ENCODE measurements at places on chromosomes 13 and 19.

GRCh38 chr13:38462605-38463004 lies 113.0 kb downstream of the UFM1 start:
- no peak for DNase-seq

GRCh38 chr13:39353988-39354387 lies 249.0 kb downstream of the LHFPL6 start:
- DNase-seq, result no peak

DNA sequence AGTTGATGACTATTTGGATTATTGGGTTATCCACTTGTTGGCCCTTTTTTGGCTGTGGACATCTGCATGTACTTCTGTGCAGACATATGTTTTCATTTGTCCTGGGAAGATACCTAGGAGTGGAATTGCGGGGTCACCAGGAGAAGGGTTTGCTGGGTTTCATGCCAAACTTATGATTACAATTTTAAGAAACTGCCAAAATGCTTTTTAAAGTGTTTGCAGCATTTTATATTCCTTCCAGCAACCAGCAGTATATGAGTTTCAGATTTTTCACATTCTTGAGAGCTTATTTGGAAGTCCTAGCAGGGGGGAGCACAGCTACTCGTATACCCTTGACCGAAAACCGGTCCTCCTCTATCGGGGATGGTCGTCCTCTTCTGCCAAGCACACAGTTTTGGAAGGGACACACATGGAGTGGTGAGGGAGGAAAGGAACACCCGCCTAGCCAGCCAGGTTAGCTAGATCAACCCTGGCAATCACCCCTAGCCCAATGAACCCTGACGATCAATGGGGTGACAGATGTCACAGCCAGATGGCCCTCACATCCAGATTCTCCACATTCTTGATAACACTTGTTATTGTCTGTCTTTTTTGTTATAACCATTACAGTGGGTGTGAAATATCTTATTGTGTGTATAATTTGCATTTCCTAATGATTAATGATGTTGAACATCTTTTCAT lies 26.7 kb upstream of the RNF113B start:
- DNase-seq, result no peak

- peak; percentile 73 for DNase-seq
Observed at GRCh38 chr19:48842789-48843162, 6.5 kb upstream of the HSD17B14 start.

GRCh38 chr13:27112006-27112405 lies 59.6 kb downstream of the USP12 start:
- DNase-seq, result no peak

DNA sequence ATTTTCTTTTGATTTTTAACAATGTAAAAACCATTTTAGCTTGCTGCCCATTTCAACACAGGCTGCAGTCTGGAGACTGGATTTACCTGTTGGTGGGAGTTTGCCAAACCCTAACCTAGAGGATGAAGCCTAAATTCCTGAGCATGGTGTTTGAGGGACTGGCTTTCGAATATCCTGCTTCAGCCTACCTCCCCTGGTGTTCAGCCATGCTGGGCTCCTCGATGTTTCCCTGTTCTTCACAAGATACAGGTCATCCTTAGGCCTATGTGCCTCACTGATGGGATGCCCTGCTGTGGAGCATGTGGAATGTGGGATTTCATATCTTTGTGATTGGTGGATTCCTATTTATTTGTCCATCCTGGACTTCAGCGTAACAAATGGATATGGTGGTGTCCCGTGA lies 20.4 kb upstream of the ERCC5 start:
- no peak for DNase-seq

DNA sequence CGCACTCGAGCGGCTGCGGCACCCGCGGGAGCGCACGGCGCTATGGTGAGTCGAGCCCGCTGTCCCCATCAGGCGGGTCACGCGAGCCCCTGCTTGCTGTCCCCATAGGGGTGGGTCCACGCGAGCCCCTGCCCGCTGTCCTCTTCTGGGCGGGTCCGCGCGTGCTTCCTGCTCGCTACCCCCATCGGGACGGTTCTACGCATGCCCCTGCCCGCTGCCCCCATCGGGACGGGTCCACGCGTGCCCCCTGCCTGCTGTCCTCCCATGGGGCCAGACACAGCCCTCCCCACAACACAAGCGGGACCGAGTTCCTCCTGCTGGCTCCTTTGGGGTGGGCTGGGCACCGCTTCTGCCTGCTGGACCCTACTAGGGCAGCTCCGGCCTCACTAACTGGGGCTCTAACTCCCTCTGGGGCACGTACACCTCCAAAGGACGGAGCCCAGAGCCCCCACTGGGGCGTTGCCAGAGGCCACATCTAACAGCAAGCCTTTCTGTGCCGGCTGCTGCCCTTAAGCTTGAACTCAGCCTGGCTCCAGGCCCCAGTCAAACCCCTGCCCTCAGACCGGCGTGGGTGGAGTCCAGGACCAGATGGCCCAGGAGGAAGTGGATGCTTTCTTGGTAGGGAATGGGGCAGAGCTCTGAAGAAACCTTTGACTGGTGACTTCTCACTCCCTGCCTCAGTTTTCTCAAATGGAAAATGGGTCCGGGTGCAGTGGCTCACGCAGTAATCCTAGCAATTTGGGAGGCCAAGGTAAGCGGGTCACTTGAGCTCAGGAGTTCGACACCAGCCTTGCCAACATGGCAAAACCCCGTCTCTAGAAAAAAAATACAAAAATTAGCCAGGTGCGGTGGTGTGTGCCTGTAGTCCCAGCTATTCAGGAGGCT lies 722 bp downstream of the COLGALT1 start:
- no peak for DNase-seq

GRCh38 chr13:30395192-30396158 lies 26.8 kb upstream of the UBE2L5 start:
- peak; percentile 78 for DNase-seq

GRCh38 chr13:42333613-42334328 lies 61.8 kb downstream of the AKAP11 start:
- DNase-seq, result no peak

- no peak for DNase-seq
Observed at GRCh38 chr19:6721773-6722172, 1.3 kb upstream of the C3 start.

DNA sequence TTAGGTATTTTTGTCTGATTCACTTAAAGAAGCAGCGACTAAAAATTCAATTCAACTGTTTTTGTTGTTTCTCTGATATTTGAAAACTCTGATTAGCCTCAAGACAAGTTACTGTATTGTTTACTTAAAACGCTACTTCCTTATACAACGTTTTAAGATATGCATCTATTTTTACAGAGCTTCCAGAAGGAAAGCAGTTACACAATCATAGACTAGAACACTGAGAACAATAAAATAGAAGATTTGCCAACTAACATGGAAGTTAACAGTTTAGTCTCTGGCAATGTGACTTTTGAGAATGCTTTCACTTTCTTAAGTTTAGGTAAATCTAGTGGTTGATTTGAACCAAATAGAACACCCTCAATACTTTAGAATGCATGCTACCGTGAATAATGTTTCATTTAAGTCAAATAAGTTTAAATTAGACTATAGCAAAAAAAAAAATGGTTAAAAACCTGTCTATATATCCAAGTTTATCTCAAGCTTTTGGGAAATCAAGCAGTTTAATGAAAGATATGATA lies 614.8 kb downstream of the DACH1 start:
- no peak for DNase-seq

GRCh38 chr19:2488405-2488941 lies 12.5 kb downstream of the GADD45B start:
- no peak for DNase-seq

DNA sequence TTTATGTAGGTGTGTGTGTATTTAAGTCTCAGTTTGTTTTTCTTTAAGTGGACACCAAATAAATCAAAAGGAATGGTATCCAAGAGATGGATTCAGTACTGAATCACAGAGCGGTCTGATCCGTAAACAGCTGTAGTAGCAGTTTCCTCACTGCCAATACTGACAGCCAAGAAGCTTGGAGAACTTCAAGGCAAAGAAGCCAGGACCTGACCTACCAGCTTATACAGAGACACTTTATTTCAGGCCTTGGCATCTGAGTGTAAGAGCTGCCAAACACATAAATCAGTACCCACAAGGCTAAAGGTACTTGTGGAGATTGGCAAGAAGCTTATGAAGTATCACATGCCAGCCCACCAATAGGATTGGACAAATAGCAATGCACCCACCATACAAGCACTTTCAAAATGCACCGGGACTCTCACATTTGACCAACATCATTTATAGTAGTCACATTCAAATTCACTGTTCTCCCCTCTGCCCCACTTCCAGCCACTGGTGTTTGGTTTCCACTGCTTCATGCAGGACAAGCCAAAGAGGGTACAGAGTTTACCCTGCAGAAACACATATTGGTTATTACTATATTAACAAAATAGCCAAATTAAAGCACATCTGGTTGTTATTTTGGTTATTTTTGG lies 357.9 kb downstream of the KLF12 start:
- no peak for DNase-seq

DNA sequence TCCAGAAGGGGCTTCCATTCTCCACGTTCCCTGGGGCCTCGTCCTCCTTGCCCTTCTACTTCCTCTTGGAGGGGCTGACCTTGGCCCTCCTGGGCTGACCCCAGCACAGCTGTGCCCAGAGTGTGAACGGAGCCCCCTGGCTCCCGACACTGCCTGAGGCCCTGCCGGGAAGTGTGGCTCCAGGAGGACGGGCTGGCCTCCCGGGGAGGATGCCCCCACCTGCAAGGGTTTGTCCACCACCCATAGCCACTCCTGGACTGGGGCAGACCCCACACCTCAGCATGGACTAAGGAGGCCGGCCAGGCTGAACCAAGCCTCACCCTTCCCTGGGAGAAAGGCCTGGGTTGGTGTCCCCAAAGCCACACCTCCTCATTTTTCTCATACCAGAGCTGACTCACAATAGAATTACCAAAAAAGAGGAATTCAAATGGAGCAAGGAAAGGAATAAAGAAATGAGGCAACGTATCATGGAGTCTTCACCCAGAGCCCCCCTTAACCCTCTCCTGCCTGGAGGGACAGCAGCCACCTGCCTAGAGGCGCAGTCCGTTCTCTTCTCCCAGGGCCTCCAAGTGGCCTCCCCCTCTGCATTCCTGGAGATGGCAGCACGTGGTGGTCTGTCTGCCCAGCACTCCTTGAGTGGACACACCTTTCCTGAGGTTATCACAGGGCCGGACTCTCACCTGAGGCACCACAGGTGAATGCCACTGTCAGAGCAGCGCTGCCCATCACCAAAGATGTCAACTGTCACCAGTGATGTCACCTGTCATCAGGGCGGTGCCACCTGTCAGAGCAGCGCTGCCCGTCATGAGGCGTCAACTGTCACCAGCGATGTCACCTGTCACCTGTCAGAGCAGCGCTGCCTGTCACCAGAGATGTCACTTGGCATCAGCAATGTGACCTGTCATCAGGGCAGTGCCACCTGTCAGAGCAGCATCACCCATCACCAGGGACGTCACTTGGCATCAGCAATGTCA lies 3.1 kb upstream of the C13orf46 start:
- no peak for DNase-seq

DNA sequence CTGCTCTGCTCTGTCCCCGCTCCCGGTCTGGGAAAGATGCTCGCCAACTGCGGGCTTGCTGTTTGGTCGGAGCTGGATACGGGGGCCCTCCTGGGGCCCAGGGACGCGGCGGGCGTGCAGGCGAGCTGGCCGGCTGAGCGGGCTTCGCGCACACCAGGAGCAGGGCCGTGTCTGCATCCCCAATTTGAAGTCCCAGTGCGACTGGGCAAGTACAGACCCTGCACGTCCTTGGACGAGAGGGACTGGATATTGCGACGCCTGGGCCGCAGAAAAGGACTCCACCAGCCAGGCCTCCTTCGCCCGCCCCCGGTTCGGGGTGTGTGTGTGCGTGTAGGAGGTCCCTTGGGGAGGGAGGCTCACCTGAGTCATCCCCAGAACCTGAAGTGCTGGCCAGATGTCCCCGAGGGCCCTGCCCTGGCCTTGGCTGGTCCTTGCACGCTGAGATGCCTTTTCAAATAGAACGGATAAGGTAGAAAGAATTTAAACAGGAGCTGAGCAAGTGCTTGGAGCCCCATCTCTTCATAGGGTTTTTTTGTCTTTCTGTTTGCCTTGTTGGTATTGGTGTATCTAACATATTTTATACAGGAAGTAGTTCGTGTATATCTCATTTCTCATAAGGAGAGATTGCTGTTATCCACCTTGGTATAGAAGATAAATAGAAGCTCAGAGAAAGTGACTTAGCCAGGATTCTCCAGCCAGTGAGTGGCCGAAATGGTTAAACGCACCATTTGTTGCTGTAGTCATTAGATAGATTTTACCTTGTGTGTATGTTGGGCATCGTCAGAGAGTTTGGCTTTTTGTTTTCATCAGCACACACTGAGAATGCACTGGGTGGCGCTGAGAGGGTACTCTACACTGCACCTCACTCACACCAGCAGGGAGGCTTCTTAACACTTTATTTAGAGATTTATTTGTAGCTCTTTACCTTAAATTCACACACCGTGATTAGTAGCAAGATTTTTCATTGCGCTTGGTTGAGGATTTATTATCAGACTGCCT lies 1.1 kb downstream of the NAXD start:
- DNase-seq, result no peak

Data from NCI-H1417 (cell line).